ENCODE measurements at places on chromosomes 1 and 21.

DNA sequence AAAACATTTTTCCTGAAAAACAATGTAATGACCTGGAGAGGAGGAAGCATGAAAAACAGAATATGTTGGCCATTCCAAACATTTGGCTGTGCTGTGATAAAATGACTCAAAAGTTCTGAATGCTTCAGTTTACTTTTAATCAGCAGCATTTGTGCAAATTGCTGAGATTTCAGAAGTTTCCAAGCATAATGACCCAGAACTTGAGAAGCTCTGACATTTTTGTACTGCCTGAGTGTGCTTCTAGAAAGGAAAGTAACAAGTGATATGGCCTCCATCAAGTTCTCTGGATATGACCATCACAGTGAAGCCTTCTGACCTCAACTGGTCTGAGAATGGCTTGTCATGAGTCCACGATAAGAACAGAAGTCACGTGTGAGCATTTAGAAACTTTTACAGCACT lies 283.4 kb upstream of the ZRANB2 start:
- no peak for DNase-seq

DNA sequence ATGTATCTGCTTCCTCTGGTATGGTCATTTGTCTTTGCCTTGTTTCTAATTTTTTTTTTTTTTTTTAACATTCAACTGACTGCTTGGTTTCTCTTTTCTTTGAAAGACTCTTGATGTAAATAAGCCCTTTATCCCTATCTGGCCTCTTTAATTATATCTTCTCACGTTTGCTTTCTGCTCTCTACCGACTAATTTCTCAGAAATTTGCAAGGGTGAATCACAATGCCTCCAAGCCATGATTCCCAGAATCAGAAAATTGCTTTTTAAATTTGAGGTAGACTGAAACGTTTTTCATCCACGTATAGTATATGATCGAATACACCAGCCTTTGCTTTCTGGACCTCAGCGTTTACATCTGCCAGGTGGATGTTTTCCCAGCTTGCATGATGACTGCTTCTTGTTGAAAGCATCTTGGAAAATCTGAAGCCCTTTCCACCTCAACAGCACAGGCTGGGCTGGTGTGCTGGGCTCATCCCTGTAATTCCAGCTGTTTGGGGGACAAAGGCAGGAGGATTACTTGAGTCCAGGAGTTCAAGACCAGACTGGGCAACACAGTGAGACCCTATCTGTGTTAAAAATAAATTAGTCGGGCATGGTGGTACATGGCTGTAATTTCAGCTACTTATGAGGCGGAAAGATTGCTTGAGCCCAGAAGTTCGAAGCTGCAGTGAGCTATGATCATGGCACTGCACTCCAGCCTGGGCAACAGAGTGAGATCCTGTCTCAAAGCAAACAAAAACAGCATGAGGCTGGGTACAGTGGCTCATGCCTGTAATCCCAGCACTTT lies 35.0 kb upstream of the GPR137B start:
- DNase-seq, result no peak

DNA sequence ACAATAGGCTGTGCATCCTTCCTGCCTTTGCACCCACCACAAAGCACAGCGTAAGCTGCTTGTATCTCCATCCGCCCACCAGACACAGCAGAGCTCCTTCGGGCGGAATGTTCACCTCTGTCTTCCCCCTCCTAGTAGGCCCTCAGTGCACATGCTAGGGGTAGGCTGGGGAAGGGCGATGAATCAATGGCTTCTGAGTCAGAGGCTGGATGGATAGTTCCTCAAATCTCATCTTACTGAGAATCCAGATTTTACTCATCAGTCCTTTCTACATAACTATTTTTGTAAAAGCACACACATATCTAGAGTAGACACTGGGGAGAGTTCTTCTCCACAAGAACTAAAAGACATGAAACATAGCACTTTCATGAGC lies 73.8 kb downstream of the BCAR3 start:
- DNase-seq, result no peak

DNA sequence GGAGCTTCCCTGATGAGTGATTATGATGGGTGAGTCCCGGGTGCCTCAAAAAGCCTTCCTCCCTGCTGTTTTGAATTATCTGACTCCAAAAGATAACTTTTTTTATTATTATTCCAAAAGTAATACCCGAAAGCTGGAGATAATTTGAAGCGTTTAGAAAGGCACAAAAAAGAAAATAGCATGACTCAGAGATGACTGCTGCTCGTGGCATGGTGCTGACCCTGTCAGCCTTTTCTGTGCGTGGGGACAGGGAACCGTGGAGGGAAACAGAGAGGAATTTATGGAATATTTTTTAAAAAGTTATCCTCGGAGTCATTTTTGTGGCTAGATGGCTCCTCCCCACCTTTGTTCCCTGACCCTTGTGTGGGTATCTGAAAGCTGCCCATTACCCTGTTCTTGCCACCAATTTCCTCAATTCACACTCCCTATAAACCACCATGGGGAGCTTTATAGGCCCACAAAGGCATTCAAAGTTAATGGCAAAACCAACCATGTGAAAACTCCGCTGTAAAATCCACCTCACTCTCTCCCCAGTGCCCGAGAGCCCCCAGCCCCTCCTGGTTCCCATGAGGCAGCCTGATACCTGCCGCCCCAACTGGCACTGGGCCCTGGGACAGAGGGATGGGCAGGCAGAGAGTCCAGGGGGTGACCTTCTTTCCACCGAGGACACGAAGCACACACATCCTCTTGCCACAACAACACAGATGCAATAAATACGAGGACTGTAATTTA lies 37.5 kb downstream of the IGSF21 start:
- DNase-seq, result no peak

- no peak for DNase-seq
Observed at GRCh38 chr1:93031711-93032110, 47.4 kb upstream of the MTF2 start.

DNA sequence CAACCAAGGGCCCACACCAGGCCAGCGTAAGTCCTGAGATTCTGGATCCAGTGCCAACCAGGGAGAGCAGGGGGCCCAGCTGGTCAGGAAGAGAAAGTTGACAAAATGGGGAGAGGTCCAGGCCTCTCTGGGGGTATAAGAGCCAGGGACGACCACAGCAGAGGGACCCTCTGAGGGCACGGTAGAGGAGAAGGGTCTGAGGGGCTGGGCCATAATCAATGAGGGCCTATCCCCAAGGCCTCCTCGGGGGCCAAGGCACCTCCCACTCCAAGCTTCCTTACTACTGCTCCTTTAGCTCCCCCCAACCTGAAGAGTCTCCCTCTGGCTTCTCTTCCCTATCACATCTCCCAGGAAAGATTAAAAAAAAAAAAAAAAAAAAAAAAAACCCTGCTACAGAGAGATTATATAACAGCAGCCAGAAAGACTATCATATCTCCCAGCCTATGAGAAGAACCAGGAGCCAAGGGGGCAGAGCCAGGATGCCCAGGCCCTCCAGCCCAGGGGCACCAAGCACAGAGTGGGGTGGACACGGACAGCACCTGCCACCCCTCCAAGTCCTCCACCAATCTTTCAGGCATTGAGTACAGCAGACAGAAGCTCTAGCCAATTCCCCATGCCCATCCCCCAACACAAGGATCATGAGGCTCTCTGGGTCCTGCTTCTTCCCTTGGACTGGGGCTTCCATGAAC lies 2.7 kb downstream of the MEF2D start:
- no peak for DNase-seq

- no peak for DNase-seq
Observed at GRCh38 chr1:23407016-23407630, 17.4 kb downstream of the TCEA3 start.

- no peak for DNase-seq
Observed at GRCh38 chr1:116956378-116956777, 45.2 kb upstream of the CD101 start.

GRCh38 chr1:245332513-245332912 lies 177.7 kb downstream of the KIF26B start:
- DNase-seq, result no peak

DNA sequence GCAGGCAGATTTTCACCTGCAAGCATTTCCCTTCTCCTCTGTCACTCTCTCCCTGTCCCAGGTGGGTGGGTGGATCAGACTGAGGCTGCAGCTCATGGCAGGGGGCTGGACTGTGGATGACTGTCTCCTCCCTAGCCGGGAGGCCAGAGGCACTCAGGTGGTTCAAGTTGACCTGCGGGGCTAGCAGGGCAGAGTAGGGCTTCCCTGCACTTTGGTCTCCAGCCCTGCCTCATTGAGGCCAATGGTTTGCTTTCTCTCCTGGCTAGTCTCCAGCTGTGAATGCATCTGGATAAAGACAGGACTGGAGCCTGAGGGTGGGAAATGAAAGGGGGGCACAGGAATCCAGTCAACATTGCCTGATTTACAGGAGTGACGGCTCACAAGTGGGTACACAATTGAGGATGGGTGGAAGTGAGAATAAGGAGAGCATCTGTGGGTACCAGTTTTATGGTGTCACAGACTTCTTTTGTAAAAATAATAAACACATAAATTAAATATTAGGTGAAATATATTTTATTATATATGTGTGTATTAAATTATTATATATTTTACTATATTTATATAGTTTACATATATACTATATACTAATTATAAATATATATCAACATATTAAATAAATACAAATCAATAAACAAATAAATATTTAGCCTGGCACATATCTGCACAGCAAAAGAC lies 25.6 kb downstream of the RUNX1 start:
- DNase-seq, result no peak

DNA sequence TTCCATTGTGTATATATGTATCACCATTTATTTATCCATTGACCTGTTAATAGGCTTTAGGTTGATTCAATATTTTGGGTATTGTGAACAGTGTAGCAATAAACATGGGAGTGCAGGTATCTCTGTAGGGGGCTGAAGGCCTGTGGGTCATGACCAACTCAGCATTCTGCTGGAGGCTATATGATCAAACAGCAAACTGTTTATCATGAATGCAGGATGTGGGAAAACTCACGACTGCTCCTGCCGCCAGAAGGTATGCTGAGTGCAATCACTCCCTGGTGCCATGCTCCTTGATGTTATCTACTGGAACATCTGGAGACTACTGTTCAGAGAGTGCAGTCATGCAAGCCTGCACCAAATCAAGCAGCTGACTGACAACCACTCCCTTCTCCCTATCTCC lies 275.2 kb downstream of the COL11A1 start:
- no peak for DNase-seq

DNA sequence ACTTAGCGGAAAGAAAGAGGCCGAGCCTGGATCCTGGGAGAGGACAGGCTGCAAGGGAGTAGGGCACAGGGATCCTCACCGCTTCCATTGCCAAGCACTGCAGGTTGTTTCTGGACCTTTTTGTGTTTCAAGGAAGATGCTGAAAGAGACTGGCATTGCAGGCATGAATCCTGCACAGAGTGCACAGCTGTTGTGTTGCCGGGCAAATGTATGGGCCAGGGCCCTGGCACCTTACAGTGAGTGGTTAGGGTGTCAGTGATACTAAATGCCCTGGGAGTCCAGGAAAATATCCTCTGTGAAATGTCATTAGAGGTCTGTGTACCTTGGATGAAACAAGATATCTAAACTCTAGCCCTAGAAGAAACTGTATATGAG lies 145.5 kb upstream of the FGGY start:
- DNase-seq, result no peak

DNA sequence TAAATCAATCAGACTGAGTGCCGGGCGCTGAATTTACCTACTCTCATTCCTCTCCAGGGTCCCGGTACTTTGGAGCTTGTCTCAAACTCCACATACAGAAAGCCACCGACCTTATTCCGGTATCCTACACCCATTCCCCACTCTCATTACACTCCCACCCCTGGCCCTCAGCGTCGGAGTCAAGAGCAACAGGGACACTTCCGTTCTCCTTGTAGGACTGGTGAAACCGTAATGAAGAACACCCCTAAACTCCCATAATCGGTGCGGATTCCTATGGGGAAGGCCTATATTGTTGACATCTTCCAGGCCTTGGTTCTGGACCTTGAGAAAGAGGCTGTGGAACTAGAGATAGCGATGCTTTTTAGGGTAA lies 798 bp downstream of the ZBED6 start:
- peak; percentile 2 for DNase-seq

DNA sequence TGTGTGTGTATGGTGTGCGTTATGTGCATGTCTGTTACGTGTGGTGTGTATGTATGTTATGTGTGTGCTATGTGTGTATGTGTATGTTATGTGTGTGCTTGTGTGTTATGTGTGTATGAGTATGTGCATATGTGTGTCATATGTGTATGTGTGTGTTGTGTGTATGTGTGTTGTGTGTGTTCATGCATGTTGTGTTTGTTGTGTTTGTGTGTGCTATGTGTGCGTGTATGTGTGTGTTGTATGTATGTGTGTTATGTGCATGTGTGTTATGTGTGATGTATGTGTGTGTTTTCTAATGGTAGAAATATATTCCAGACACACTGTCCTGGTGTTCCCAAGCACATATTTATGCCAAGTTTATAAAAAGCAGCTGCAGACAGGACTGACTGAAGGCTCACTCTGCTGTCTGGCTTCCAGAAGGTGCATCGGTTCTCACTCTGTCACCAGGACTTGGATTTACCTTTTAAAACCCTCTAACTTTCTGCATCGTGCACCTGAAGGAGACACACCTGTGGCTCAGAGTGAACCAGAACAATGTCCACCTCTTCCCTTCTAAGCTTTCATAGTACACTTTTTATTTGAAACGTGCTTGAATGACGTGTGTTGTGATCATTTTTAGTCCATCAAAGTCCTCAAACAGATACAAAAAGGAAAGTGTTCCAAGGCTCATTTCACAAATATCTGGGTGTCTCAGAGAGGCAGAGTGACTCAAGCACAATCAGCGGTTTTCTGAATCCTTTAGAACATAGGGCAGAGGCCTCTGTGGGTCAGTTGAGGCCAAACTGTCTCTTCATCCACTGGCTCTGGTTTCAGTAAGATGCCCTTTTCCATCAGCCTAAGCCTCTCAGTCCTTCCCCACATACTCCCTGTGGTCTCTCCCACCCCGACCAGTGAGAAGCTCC lies 49.9 kb downstream of the TOMM20 start:
- no peak for DNase-seq

- no peak for DNase-seq
Observed at GRCh38 chr1:244837597-244838258, 2.3 kb downstream of the COX20 start.

GRCh38 chr21:26489781-26490180 lies 83.3 kb downstream of the CYYR1 start:
- no peak for DNase-seq

- DNase-seq, result no peak
Observed at GRCh38 chr1:20112279-20113000, 6.9 kb downstream of the PLA2G2D start.

GRCh38 chr1:2163205-2163604 lies 31.4 kb downstream of the FAAP20 start:
- no peak for DNase-seq

GRCh38 chr1:93552741-93553455 lies 105.0 kb downstream of the FNBP1L start:
- no peak for DNase-seq

GRCh38 chr21:35088319-35088771 lies 39.2 kb upstream of the RUNX1 start:
- DNase-seq, result no peak

- no peak for DNase-seq
Observed at GRCh38 chr1:38029685-38030511, 16.7 kb downstream of the POU3F1 start.

GRCh38 chr1:171279234-171279633 lies 30.9 kb downstream of the FMO1 start:
- DNase-seq, result no peak

GRCh38 chr1:4825800-4826450 lies 171.5 kb downstream of the AJAP1 start:
- DNase-seq, result no peak
